ENCODE measurements at places on chromosomes 6 and 20.

GRCh38 chr6:150932996-150933395, 67.5 kb downstream of the MTHFD1L start:
- no peak for DNase-seq

DNA sequence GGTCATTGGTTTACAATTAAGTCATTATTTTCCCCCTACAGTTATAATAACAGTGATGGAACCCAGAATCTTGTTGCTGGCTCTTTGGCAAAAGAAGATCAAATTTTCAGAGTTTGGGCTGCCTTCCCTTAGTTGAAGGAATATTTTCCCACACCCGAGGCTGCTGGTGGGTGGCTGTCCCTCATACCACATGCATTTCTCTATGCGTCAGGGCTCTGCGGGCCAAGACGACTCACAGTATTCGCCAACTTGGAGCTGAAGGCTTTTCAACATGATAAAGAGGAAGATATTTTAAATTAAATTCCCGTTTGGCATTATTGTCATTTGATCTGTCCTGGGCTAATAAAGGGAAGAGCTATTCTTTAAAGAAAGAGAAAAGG, 102.2 kb upstream of the SASH1 start:
- DNase-seq = no peak

DNA sequence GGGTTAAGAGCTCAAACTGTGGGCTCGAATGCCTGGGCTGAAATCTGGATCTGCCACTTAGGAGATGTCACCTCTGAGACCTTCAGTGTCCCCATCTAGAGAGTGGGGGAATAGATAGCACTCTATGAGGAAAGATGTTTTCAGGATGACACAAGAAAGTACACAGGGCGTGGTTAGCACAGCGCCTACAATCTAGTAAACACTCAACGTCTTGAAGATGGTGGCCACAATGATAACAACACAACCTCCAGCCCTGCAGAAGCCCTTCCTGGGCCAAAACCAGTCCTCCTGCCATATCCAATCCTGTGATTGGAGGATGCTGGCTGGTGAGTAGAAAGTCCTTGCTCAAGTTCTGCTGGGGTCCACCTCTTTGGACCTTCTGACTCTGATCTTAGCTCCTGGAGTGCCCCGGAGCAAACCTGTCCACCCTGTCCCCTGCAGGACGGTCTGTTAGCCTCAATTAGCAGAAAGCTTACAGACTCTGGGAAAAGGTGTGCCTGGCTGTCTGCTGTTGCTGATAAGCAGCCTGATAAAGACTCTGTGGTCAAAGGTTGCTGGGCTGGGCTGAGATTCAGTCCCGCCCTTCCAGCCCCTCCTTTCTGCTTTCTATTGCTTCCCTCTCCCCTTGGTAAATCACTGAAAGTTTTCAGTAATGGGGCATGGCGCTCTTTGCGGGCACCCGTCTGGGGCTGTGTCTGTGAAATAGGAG, 8.2 kb downstream of the EDN3 start:
- DNase-seq = no peak

- DNase-seq = no peak
Observed at GRCh38 chr6:169986848-169987498, 235.6 kb downstream of the ERMARD start.

DNA sequence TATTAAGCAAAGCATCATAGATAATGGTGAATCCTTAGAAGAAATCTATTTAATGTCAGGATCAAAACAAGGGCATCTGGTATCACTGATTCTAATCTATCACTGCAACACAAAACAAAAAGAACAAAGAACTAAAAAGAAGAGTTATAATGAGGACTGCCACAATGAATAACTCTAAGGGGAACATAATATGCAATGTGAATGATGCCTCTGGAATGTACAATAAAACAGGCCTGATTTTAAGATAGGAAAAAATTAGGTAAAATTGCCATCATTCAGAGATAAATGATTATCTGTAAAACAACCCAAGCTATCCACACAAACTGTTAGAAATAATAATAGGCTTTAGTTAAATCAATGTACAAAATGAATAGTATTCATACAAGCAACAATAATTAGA, 936.7 kb upstream of the CITED2 start:
- no peak for DNase-seq

- DNase-seq = no peak
Observed at GRCh38 chr6:69622924-69623323, 173.9 kb downstream of the LMBRD1 start.

GRCh38 chr20:55830121-55830827, 175.0 kb downstream of the CBLN4 start:
- no peak for DNase-seq

GRCh38 chr6:97445407-97445806, 162.4 kb upstream of the MMS22L start:
- no peak for DNase-seq

DNA sequence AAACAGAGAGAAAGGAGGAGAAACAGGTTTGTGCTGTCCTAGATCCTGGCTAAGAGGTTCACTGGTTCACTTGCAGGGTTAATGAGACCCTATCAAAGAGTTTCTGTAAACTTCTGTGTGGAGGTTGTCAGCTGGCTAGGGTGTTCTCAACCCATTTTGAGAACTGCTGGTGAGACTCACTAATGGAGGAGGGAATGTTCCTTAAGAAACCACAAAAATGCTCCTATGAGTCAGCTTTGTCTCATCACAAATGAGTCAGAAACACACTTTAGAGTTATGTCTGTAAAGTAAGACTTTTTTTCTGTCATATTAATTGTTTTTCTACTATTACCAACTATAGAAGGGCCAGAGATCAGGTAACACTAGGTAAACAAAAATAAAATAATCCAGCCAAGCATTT, 884.4 kb downstream of the PHF3 start:
- no peak for DNase-seq

DNA sequence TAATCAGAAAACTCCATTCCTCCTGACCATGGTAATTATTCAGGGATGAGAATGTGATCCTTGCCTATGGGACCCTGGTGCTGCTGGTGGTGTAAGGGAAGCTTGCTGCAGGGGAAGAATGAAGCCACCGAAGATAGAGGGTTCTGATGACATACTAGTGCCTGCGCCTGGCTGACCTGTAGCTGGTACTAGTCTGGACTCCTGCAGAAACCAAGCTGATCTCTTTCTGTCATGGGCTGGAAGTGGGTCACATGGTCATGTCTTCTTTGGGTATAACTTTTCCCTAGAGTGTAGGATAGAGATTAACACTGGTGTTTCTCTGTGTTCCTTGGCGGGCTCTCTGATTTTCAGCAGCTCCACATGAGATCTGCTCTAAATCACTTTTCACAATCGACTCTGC, 8.6 kb upstream of the SLC4A11 start:
- DNase-seq = no peak

Data from NCI-H1694 (cell line).